ENCODE measurements at places on chromosomes 13 and 19. TPM values are rescaled to one million over a fixed set of nuclear protein-coding genes. Genes with fewer than 3 reads are reported as not detected.

Gene SLITRK5
- 0.16 TPM for total RNA-seq

Gene TTC9B
- total RNA-seq = not detected

DNA sequence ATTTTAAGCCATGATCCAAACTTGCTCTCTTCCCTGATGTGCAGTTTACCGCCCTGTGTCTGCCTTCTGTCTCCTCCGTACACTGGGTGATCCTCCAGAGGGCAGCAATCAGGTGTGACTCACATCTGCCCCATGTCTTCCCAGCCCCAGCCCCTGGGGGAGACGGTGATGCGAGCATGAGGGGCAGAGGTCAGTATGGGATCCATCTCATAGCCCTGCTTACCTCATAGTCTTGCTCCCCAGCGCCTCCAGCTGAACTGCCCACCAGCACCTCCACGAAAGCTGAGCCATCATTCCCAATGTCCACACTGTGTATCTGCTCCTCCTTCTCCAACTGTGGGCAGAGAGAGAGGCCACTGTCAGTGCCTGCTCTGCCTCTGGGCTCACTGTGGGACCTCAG, 14.6 kb downstream of the XRCC1 start:
- peak; percentile 10 for DNase-seq

GRCh38 chr13:43963726-43964125, 84.0 kb downstream of the LACC1 start:
- peak; percentile 2 for DNase-seq

DNA sequence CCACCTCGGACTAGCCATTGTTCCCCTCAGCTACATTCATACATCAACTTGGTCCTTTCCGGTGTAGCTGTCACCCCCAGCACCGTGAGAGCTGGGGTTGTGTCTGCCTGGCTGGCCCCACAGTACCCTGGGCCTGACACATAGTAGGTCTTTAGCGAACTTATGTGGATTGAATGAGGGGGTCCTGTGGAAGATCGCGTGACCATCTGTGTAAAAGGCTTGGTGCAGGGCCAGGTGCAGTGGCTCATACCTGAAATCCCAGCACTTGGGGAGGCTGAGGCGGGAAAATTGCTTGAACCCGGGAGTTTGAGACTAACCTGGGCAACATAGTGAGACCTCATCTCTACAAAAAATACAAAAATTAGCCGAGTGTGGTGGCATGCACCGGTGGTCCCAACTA, 2.0 kb downstream of the SMARCA4 start:
- no peak for DNase-seq

Data from MCF 10A (cell line).